ENCODE measurements at places on chromosomes 2 and 18. TPM values are rescaled to one million over a fixed set of nuclear protein-coding genes. Genes with fewer than 3 reads are reported as not detected.

LRP1B gene
- total RNA-seq = under 0.01 TPM

HOXD12 gene
- not detected for total RNA-seq

EHBP1 gene
- 184 TPM for total RNA-seq

TXNDC2 gene
- 0.16 TPM for total RNA-seq

SLC9A2 gene
- total RNA-seq = not detected

WDSUB1 gene
- 12.7 TPM for total RNA-seq

KHK gene
- 0.32 TPM for total RNA-seq

IL36G gene
- total RNA-seq = not detected

DUSP2 gene
- total RNA-seq = 0.94 TPM

C2orf78 gene
- not detected for total RNA-seq

OTOF gene
- under 0.01 TPM for total RNA-seq

ZNF385B gene
- total RNA-seq = not detected

CMPK2 gene
- total RNA-seq = 0.47 TPM

DDX1 gene
- 70.0 TPM for total RNA-seq

PLA2R1 gene
- 13.6 TPM for total RNA-seq

REG1B gene
- total RNA-seq = not detected

SRD5A2 gene
- not detected for total RNA-seq

TBR1 gene
- total RNA-seq = not detected

NT5C1B gene
- total RNA-seq = not detected

CRYBA2 gene
- total RNA-seq = not detected

GALNT13 gene
- total RNA-seq = not detected

LINC00305 gene
- not detected for total RNA-seq

AQP12A gene
- total RNA-seq = not detected

CDH20 gene
- total RNA-seq = not detected

PROKR1 gene
- total RNA-seq = not detected

RPRM gene
- 0.16 TPM for total RNA-seq

GTF2A1L gene
- total RNA-seq = 0.69 TPM

DARS1 gene
- 138 TPM for total RNA-seq

CRACDL gene
- not detected for total RNA-seq

RANBP2 gene
- 37.6 TPM for total RNA-seq

CDK15 gene
- total RNA-seq = 5.8 TPM

CAVIN2 gene
- total RNA-seq = 25.4 TPM

AMMECR1L gene
- total RNA-seq = 10.8 TPM

FEV gene
- not detected for total RNA-seq

GAL3ST2 gene
- 0.09 TPM for total RNA-seq

C2orf74 gene
- 28.1 TPM for total RNA-seq

PTH2R gene
- total RNA-seq = not detected

LAMA3 gene
- 4.9 TPM for total RNA-seq

CCT7 gene
- total RNA-seq = 234 TPM

NCOA1 gene
- 8.4 TPM for total RNA-seq

HNMT gene
- total RNA-seq = 10.9 TPM

HRH4 gene
- under 0.01 TPM for total RNA-seq

PPM1G gene
- total RNA-seq = 83.5 TPM

TUBA3E gene
- total RNA-seq = not detected

ASB18 gene
- not detected for total RNA-seq

IL36A gene
- total RNA-seq = not detected

ITGAV gene
- total RNA-seq = 117 TPM

IL1F10 gene
- total RNA-seq = not detected

TLX2 gene
- 1.4 TPM for total RNA-seq

IFT172 gene
- total RNA-seq = 32.3 TPM

UGT1A8 gene
- not detected for total RNA-seq

CHRNG gene
- total RNA-seq = not detected

IL36RN gene
- total RNA-seq = not detected

RNF125 gene
- total RNA-seq = 1.0 TPM
